ENCODE measurements at places on chromosomes 5 and 9. TPM values are rescaled to one million over a fixed set of nuclear protein-coding genes. Genes with fewer than 3 reads are reported as not detected.

GRCh38 chr9:22238809-22239684, 207.6 kb upstream of the DMRTA1 start:
- peak; percentile 66 for DNase-seq

GRCh38 chr5:43236653-43237355, 44.8 kb downstream of the NIM1K start:
- no peak for DNase-seq

Gene HTR1A
- not detected for total RNA-seq

Gene RASA1
- total RNA-seq, result 44.1 TPM
